ENCODE measurements at places on chromosomes 16 and 17. TPM values are rescaled to one million over a fixed set of nuclear protein-coding genes. Genes with fewer than 3 reads are reported as not detected.

DNAH2 gene
- 0.07 TPM for total RNA-seq

MEIOB gene
- 0.53 TPM for total RNA-seq

PFAS gene
- 59.9 TPM for total RNA-seq

- peaks cover 15% of the 10 kb centered on the region for H3K27me3 ChIP-seq
- DNase-seq = no peak
- no peak overlapping the region for H3K27ac ChIP-seq
- no peak overlapping the region for H3K4me3 ChIP-seq
- H3K36me3 ChIP-seq = no peaks in the 10 kb centered on the region
- H3K4me1 ChIP-seq = peaks cover 10% of the 10 kb centered on the region
Observed at GRCh38 chr16:2835638-2836493, 5.8 kb downstream of the ZG16B start.

- H3K4me1 ChIP-seq = no peaks in the 10 kb centered on the region
- no peaks in the 10 kb centered on the region for H3K27me3 ChIP-seq
- H3K4me3 ChIP-seq = no peak overlapping the region
- H3K36me3 ChIP-seq = no peaks in the 10 kb centered on the region
- DNase-seq = no peak
Observed at GRCh38 chr16:1900452-1900774, 17.8 kb downstream of the HS3ST6 start.
